ENCODE measurements at places on chromosomes 3 and 15.

DNA sequence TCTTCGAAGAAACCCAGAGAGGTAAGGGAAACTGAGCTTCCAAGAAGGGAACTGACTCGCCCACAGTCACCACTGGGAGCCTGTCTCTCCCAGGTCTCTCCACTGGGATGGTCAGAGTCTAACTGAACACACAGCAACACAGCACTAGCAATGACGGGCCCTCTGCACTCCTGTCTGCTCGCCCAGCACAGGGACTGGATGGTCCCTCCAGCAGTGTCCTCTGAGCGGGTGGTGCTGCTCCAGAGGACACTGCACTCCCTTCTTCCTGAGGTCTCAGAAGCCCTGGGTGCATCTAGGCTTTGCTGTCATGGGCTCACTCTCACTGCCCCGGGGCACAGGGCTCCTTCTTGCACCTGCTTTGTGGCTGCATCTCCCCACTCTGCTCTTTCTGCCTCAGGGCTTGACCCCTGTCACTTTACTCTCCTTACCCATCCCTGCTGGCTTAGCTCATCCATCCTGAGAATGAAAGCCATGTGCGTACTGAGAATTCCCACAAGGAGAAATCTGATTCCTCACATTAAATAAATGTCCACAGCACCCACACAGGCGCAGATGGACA is 356.6 kb downstream of the GABRG3 start:
- no peak for DNase-seq

- DNase-seq = no peak
Observed at GRCh38 chr3:46242120-46242519, at the start of gene CCR3. TSS of gene CCR3 (plus strand) at chr3:46242460. CDS start at chr3:46265159, 22,699 bp downstream.

DNA sequence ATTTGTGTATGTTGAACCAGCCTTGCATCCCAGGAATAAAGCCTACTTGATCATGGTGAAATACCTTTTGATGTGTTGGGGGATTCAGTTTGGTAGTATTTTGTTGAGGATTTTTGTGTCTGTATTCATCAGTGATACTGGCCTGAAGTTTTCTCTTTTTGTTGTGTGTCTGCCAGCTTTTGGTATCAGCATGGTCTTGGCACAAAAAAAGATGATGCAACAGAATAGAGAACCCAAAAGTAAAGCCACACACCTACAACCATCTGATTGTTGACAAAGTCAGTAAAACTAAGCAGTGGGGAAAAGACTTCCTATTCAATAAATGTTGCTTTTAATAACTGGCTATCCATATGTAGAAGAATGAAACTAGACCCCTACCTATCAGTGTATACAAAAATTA is 77.6 kb downstream of the TCF12 start:
- DNase-seq = no peak

GRCh38 chr3:4030624-4031023 is 231.4 kb downstream of the LRRN1 start:
- DNase-seq = no peak

DNA sequence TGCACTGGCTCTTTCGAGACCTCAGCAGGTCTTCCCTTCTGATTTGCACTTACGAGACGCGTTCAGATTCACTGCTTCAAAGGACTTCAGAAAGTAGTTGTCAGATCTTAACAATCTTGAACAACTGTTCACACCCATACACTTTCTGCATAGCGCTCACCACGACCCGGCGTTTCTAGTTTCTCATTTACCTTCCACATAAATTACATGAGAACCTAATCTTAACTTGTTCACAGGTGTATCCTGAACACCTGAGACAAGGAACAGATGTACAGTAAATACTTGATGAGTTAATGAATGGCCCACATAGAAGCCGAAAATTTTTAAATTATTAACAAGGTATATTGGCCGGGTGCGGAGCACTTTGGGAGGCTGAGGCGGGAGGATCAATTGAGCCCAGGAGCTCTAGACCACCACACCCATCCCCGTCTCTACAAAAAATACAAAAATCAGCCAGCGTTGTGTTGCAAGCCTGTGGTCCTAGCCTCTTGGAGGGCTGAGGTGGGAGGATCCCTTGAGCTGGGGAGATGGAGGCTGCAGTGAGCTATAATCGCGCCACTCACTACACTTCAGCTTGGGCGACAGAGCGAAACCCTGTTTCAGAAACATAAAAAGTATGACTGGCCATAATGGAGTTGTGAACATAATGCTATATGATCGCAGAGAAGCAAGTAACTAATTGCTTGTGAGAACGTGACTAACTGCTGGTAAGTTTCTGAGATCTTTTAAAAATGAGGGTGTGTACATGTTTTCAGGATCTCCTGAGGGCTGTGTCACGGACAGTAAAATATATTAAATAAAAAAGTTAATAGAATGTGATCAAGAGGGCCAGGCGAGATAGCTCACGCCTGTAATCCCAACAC is 984 bp upstream of the SMARCC1 start:
- DNase-seq = no peak

DNA sequence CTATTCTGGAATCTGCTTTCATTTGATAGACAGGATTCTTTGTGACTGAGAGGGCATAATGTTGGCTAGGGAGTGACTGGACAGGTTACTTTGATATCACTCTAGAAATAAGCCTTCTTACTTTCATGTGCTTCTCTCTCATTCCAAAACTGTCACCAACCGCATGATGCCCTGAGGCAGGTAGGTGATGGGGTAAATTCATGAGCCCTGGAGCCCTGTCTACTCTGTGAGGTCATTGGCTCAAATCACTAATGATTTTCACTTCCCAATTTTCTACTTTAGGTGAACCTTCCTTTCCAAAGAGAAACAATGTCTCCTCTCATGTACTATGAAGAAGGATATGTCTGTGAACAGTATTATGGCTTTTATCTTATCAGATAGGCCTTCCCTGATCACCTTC is 596.7 kb downstream of the TUSC7 start:
- no peak for DNase-seq

- DNase-seq = no peak
Observed at GRCh38 chr3:185042312-185043050, 110.4 kb downstream of the C3orf70 start.

- no peak for DNase-seq
Observed at GRCh38 chr15:39358441-39359041, 222.3 kb upstream of the THBS1 start.

GRCh38 chr3:17076940-17077605 is 192.3 kb downstream of the PLCL2 start:
- no peak for DNase-seq

GRCh38 chr3:101362406-101362805 is 42.0 kb upstream of the IMPG2 start:
- DNase-seq = no peak

DNA sequence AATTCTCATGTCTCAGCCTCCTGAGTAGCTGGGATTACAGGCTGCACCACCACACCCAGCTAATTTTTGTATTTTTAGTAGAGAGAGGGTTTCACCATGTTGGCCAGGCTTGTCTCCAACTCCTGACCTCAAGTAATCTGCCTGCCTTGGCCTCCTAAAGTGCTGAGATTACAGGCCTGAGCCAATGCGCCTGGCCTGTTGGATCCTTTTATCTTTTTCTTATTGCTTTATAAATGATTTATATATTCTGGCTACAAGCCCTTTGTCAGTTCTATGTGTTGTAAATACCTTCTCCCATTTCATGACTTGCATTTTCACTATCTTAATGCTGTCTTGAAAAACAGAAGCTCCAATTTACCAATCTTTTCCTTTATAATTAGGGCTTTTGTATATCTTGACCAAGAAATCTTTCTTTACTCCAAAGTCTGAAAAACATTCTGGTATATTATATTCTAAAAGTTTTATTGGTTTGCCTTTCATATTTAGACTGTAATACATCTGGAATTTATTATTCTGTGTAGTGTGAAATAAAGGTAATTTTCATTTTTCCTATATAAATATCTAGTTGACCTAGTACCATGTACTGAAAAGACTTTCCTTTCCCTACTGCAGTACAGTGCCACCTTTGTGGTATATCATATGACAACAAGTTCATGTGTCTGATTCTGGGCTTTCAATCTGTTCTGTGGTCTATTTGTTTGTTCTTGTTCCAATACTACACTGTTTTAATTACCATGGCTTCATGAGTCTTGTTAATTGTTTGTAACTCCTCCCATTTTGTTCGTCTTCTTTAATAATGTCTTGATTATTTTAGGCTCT is 52.9 kb upstream of the RNU6-1 start:
- no peak for DNase-seq

DNA sequence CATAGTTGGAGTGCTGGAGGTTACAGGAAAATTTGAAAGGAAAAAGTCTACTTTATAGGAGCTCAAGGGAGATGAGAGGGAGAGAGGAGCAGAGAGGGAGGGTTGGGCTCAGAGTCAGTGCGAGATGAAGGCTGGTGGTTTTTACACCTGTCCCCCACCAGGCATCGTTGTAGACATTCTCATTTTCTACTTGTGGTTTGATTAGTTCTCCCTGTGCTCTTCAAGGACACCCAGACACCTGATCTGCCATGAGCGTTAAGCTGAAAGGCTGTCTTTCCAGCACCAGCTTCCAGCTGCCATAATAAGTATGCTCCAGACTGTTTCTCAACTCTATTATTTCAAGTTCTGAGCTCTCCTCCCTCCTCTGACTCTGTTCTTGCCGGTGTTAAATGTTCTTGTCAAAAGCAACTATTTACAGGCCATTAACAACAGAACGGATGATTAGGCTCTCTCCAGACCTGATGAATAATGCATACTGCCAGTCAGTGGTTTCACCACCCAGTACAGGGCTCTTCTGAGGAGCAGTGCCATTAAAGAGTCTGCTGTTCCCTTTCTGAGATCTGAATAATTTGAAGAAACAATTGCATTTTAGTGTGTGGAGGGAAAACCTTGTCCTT is 514.6 kb upstream of the MCTP2 start:
- DNase-seq = no peak

DNA sequence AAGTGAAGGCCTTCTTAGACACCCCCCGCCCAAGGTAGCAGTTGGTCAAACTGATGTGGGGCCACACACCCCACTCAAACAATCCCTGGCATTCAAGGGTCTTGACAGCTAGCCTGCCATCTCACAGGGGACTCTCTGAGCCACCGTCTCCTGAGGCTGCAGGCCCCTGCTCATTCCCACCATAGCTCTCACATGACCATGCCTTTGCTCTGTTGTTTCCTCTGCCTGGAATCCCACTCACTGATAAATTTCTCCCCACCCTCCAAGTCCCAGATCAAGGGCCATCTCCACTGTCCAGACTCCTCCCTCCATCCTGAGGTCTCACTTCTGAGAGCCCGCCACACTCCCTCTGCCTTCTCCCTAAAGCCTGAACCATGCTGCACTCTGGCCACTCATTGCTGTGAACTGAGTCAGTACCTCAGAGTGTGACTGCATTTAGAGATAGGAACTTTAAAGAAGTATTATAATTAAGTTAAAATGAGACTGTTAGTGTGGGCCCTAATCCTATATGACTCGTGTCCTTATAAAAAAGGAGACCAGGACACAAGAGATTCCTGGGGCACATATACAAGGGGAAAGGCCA is 10.0 kb downstream of the WNT7A start:
- DNase-seq = no peak

DNA sequence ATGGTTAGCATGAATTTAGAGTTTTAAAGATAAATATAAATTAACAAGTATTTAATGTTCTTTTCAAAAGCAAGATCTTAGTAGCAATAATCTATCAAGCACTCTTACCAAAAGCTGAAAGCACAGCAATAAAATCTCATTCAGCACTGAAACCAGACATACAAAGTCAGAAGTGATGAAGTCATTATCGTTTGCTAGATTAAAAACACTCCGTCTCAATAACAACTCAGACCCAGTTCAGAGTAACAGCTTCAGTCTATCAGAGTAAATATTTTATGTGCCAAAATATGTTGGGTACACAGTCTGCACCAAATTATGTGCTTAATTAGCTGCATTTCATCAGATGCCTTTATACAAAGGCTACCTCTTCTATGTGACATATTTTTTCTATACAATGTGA is 41.6 kb downstream of the CPA3 start:
- no peak for DNase-seq

DNA sequence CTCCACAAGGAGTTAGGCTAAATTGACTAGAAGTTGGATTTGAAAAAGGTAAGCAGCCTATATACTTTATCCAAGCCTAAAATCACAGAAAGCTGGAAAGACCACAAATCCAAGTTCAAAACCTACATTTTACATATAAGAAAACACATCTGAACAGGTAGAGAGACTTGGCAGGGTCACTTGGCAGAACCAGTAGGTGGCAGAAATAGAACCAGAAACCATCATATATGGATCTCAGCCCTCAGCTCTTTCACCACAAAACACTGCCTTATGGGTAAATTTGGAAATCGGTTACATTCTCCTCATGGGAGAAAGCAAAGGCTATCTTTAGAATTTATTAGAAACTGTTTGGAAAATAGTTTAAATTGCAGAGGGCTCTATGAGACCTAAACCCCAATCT is 44.2 kb downstream of the MKRN2 start:
- DNase-seq = peak; percentile 8

DNA sequence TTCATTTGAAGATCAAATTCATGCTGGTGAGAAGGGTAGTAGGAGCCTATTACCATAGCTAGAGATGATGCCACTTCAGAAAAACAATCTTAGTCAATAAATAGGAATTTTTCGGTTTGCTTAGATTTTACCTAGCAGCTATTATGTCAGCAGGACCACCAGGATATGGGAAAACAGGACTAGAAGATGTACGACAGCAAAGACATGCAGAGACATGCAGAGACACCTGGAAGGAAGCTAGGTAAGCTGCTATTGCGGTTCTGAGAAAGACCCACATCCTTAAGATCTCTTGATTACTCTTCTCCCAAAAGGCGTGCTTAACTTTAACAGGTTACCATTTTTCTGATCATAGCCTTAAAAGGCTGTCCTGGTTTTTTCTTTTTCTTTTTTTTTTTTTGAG is 64.8 kb upstream of the THSD4 start:
- no peak for DNase-seq

GRCh38 chr15:59018833-59019232 is 31.4 kb downstream of the RNF111 start:
- no peak for DNase-seq

DNA sequence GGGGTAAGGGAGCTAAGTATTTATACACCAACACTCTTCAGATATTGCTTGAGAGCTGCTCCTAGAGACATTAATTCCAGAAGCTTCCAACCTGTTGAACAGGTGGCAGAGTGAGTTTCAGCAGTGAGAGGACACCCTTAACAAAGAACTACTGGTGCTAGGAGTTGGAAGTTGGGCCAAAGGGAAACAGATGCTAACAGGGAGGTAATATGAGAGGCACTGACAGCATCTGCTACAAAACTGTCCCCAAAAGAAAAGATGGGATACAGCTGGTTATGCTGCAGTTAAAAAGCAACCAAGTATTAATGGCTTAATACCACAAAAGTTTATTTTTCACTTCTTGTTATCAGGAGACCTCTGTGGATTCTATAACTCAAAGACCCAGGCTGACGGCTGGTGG is 104.5 kb upstream of the SATB1 start:
- DNase-seq = no peak

DNA sequence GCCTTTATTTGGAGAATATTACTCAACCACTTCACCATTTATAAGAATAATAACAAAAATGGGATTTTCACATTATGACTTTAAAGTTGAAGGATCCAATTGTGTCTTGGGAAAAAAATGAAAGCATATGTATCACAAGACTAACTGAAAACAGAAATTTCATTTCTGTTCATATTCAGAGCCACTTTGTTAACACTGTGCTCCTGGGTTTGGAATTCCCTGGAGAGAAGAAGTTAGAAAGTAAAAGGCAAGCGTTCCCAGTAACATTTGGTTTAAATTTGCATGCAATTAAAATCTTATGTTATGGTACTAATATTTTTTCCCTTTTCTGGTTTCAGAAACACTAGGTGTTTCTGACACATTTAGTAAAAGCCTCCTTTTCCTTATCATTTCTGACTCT is 230.8 kb downstream of the RBMS3 start:
- DNase-seq = no peak

GRCh38 chr3:9167222-9167621 is 82.2 kb downstream of the SRGAP3 start:
- DNase-seq = no peak

All from fibroblast of the conjunctiva (primary cell).